ENCODE measurements at places on chromosomes 16 and 17. TPM values are rescaled to one million over a fixed set of nuclear protein-coding genes. Genes with fewer than 3 reads are reported as not detected.

GRCh38 chr17:77145612-77146245 lies 5.0 kb downstream of the SEC14L1 start:
- no peak for DNase-seq

Gene GCGR
- not detected for total RNA-seq

DNA sequence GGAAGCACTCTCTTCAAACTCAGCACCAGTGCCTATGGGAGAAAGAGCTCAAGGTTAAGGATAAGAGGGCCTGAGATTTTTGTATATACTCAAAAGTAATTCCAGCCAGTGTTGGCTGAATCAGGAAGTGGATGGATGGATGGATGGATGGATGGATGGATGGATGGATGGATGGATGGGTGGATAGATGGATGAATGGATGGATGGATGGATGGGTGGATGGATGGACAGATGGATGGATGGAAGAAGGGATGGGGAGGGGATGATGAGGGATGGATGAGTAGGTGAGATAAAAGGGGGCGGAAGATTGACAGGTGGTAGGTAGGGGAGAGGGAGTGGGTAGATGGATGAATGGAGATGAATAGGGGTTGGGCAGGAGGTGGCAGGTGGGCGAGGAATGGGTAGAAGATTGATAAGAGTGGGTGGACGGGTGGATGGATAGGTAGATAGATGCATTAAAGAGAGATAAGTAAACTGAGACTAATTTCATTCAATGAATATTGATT lies 4.1 kb downstream of the CX3CL1 start:
- DNase-seq, result no peak

- no peak for DNase-seq
Observed at GRCh38 chr17:37212179-37212578, 163.6 kb upstream of the C17orf78 start.

Gene NKD1
- 2.2 TPM for total RNA-seq
